ENCODE measurements at places on chromosomes 6 and 20.

DNA sequence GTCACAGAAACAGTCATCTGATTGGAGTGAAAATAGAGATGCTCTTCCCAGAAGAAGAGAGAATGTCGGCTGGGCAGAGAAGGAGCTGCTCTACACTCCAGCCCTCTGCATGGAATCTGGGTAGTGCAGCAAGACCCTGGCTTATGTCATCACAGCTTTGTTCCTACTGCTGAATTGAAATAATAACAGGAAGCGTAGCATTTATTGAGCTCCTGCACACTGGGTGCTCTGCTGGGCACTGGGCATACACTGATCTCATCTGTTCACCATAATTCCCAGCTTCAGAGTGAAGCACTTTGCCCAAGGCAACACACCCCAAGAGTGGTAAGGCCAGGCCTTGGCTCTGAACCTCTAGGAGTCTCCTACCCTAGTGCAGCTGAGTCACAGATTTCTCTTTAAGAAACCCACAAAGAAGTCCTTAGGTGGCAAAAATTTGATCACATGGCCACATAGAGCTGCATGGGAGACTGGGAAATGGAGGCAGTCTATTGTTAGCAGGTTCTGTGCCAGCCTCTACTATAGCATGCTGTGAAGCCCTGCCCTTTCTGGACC, 3.9 kb upstream of the SDCBP2 start:
- no peak for DNase-seq

GRCh38 chr20:59831916-59832270, 101.5 kb downstream of the SYCP2 start:
- DNase-seq = no peak

- no peak for DNase-seq
Measured at GRCh38 chr6:51105357-51105756, 286.7 kb downstream of the TFAP2B start.

DNA sequence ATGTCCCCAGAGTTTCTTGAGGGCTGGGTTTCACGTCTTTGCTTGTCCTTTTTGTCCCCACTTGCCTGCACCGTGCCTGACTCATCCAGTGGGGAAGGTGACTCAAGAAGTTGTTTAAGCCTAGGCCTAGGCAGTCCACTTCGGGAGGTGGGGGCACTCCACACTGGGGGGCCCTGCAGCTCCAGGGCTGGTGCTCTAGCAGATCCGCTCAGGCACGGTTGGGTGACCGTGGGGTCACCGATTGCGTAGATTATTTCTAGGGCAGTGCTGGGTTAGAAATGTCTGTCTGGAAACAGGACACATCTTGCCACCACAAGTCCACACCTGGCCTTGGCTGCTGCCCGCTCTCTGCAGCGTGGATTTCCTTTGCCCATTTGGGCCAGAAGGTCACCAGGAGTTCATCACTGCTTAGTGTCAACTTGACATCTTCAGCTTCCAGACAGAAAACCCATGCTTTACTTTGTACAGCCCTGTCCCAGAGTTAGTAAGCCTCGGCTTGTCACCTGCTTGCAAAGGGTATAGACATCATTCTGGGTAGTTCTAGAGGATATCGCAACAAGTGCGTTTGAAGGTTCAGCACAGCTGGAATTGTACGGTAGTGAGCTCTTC, 13.6 kb upstream of the C20orf144 start:
- DNase-seq = no peak

GRCh38 chr6:25065666-25066065, 129.9 kb upstream of the RIPOR2 start:
- DNase-seq = no peak

DNA sequence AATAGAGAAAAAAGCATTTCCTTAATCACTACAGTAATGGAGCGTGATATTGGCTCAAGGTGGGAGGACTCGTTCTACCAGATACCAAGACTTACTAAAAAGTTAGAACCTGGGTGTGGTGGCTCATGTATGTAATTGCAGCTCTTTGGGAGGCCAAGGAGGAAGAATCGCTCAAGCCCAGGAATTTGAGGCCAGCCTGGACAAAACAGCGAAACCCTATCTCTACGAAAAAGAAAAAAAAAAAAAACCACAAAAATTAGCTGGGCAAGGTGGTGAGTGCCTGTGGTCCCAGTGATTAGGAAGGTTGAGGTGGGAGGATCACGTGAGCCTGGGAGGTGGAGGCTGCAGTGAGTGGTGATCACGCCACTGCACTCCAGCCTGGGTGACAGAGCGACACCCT, 24.0 kb upstream of the ATRN start:
- no peak for DNase-seq

DNA sequence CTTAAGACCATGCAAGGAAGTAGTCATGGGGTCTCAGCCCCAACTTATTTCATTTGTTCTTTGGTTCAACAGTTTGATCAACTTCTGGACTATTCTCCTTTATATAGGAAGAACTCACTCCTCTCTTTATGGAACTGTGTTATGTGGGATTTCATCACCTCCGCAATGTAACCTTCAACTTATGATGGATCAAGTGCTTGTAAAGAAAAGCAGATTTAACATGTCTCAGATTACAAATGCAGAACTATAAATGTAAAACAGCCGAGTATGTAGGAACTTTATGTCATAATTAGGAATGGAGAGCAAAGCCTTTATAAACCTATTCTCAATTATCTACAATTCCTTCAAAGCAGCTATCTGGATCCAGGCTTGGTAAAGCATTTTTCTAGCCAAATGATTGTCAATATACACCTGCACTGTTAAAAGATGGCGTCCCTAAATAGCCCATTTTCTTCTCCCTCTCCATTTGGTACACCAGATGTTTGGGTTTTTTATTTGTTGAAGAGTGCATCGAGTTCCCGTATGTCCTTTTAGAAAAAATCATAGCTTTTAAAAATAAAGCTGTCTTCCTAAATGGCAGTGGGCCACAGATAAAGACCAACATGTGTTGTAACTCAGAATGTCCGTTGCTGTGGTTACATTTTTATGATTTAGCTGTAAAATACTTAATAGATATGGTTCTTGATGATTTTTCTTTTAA, 985.1 kb upstream of the SLC35B3 start:
- no peak for DNase-seq

GRCh38 chr6:6412221-6412620, 91.8 kb upstream of the F13A1 start:
- no peak for DNase-seq

DNA sequence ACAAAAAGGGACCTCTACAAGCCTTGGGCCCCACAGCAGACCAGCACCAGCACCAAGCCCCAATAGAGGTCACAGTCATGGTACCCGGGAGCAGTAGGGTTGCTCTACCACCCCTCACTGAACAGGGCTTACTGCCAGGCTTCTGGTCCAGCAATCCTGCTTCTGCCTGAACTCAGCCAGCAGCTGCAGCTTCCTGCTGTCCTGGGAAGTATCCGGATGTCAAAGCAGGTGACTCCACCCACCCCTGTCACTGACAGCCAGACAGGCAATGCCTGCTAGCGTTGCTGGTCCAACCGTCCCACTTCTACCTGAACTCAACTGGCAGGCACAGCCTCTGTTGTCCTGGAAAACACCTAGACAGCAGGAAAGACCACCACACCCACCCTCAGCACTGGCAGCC, 47.0 kb upstream of the PCSK2 start:
- DNase-seq = no peak

- DNase-seq = no peak
Measured at GRCh38 chr20:53287357-53288042, 306.1 kb downstream of the ZNF217 start.

DNA sequence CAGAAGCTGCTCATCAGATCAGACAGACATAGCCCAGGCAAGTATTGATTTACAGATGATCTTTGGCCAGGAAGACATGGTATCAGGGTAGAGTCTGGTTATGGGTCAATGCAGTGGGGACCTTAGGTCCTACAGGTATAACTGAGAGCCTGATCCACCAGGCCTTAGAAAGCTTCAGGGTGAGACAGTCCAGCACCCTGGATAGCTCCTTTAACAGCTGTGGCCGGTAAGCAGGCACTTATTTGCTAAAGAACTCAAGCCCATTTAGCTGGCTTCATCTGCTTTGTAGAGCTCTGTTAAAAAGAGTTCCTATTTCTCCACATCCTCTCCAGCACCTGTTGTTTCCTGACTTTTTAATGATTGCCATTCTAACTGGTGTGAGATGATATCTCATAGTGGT, 39.6 kb downstream of the ESR1 start:
- no peak for DNase-seq

DNA sequence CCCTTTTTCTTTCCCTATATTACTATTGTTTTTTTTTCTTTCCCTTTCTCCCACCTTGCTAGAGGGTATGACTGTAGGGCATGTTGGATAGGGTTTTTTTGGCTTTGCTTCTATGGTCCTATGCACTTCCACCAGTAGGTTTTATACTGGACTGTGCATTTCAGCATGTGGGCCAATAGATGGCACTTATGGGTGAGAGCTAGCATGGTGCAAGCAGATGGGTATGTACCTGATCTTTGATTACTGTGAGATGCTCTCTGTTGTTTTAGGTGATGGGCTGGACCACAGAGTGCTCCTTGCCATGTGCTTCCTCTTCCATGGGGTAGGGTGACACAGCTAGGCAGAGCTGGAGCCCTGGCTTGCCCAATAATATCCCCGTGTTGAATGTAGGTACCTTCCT, 128.5 kb upstream of the CHD6 start:
- DNase-seq = no peak

GRCh38 chr20:6012179-6012578, 41.7 kb downstream of the LRRN4 start:
- no peak for DNase-seq

GRCh38 chr6:70315079-70315751, 12.3 kb upstream of the COL9A1 start:
- DNase-seq = no peak

GRCh38 chr6:109482905-109483734, at the start of gene ZBTB24:
ZBTB24 (minus strand) TSS chr6:109483219; CDS start chr6:109482026, 1,193 bp downstream.
- DNase-seq = peak; percentile 77

GRCh38 chr6:44527181-44527580, 139.7 kb downstream of the CDC5L start:
- DNase-seq = no peak

DNA sequence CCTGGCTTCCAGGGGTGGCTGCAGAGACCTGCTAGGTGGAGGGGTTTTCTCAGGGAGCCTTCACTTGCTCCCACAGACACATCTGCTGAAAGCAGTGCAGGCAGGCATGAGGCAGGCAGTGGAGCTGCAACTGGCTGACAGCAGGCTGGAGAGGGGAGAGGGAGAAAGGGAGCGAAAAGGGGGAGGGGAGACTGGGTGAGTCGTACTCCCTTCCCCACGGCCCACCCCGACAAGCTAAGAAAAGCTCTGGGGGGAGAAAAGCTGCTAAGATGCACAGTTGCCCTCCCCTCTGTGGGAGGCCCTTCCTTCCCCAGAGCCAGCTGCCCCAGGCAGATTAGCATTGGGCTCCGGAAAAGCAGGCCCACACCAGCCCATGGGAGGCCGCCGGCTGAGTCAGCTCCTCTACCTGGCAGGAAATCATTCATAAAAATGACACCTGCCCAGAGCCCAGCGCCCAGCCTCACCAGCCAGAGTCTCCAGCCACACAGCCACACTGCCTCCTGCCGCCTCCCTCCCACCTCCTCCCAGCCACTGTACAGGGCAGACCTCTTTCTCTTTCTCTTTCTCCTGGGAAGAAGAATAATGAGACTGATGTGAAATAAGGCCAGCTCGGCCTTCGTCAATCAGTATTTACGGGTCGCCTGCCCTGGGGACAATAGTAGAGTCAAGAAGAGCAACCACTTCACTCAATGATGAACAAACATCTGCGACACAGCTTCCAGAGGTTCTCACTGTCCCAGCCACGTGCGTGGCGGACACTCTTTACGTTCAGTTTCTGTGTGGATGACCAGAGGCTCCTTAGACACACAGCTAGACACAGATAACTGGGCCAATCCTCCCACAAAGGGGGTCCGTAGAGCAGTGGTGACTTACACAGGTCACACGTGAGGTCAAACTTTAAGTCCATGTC, 7.7 kb upstream of the C20orf203 start:
- no peak for DNase-seq

- DNase-seq = no peak
Measured at GRCh38 chr6:19852927-19853326, 15.8 kb downstream of the ID4 start.

GRCh38 chr6:34334796-34335416, 57.6 kb downstream of the NUDT3 start:
- no peak for DNase-seq

GRCh38 chr20:2101057-2101864, at the start of gene STK35:
STK35 (plus strand) TSS chr20:2101827; CDS start chr20:2101882, 55 bp downstream.
- no peak for DNase-seq

DNA sequence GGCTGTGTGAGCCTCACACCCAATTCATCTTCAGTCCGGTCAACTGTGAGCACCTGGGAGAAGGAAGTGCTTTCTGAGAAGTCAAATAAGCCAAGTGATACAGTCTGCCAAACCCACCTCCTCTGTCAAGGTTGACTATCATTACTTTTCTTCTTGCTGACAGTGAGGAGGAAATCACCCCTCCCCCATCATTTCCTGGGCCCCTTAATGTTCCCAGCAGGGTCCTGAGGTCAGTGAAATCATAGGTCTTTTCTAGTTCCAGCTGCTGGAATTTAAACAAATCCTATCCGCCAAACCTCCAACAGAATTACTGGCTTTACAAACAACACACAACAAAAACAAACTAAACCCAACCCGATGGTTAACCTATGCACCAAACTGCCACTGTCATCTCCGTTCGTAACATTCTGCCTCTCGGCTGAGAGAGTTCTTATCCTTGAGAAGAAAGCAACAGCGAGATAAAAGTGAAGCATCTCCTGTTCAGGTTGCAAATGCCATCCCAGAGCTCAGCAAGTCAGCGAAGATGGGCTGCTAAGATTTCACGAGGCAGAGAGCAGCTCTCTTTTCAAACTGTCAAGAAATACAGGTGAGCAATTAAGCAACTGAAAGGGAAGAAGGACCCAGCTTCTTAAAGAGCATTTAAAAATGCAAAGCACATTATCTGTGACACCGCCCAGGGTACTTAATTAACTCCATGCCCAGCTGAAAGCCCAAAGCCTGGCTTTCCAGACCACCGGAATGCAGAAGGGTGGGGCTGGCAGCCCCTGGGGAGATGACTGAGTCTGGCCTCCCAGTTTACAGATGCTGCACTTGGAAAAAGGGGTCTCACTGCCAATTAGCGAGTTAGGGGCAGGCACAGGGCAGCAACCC, 24.7 kb downstream of the GFOD1 start:
- DNase-seq = no peak

DNA sequence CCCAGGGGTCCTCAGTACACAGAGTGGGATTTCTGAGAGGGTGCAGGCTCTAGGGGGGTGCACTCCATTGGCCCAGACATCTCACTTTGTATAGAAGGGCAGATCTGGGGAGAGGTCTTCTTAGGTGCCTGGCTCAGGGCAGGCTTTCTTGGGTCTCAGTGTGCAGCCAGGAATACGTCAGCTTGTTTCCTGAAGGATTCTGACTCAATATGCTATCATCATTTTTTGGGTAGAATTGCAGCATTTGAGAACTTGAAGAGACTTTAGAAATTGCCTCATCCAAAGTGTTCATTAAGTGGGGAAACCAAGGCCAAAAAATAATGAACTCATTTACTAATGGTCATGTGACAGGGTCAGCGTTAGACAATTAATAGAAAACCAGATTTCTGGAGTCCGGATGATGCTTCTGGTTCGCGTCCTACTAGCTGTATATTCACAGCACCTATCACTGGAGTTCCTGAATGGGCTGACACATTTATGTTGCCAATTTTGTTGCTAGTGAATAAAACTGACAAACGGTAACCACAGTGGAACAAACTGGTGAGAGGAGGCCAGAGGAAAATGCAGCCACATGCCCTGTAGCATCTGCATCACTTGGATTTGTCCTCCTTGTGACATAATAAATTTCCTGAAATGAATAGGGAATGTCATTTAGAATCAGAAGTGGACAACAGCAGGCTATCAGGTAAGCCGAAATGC, 238.9 kb downstream of the TBC1D7 start:
- no peak for DNase-seq
